ENCODE measurements at places on chromosomes 13 and 19.
A peak's percentile ranks its signal among the peaks of the same experiment; 100 is the strongest.

DNA sequence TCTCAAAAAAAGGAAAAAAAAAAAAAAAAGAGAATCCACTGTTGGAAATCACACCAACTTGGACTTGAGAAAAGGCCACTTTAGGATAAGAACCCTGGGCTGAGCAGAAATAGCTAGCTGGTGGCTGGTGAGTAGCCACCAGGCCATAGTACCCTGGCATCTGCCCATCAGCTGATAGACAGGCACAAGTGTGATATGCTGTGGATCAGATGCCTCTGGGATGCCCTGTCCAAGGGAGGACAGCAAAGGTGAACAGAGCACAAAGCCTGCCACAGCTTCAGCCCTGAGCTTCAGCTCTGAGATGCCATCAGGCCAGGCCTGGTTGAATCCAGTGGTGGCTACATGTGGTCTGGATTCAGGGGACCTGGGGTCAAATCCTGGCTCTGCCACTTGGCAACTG, 8.7 kb downstream of the SIRT2 start:
- H3K4me3 ChIP-seq = no peak overlapping the region
- no peaks in the 10 kb centered on the region for H3K4me1 ChIP-seq
- no peaks in the 10 kb centered on the region for H3K27me3 ChIP-seq
- H3K36me3 ChIP-seq = peaks cover 29% of the 10 kb centered on the region
- no peak for DNase-seq

DNA sequence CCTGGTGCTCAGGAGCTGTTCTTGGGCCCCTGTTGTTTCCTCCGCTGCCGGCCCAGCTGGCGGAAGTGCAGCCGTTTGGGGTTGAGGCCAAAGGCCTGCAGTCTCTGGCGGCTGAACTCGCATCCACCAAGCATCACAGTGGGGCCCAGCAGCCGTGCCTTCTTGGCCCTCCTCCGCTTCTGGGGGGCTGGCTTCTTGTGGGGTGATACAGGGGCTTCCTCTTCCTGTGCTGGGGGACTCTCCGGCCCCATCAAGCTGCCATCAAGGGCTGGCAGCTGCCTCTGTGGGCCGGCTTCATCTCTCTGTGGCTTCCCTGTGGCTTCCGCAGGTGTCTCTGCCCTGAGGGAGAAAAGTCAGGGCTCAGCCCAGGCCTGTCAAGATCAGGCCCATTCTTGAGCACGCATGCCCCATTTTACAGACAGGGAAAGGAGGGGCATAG, 10.3 kb downstream of the ATG4D start:
- peak overlapping the region; percentile 51 for H3K4me3 ChIP-seq
- peak overlapping the region; percentile 93 for H3K27ac ChIP-seq
- no peaks in the 10 kb centered on the region for H3K27me3 ChIP-seq
- peaks cover 54% of the 10 kb centered on the region for H3K4me1 ChIP-seq
- DNase-seq = peak; percentile 64

DNA sequence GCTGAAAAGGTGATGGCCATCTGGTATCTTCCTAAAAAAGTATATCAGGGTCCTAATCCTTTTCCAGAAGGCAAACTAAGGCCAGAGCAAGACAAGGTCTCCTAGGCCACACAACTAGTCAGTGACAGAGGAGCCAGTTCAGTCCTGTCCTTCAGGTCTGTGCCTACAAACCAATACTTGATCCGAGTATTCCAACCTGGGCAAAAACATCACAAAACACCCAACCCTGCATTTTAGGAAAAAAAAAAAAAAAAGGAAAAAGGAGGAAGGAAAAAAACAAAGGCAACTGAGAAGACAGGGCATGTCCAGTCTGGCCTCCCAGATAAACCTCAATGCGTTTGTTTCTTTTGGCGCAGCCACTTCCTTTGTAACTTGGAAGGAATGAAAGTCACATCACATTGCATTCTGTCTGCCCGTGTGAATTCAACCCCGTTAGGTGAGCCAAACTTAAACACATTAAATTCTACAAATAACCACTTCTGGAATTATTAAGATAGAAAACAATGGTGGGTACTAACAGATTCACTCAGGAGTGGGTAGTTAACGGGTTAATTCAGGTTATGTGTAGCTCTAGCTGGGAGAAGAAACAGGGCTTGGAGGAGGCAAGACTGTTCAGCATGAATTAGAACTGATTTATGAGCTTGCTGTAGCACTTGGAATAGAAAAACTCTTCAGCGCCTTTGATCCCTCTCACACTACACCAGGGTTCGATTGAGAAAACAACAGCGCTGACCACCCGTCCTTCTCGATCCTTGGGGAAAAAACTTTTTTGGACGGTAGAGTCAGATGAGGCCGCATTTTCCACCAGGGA, 43.0 kb upstream of the HNRNPA1L2 start:
- peak overlapping the region; percentile 70 for H3K4me3 ChIP-seq
- H3K27me3 ChIP-seq = peaks cover 57% of the 10 kb centered on the region
- no peak for DNase-seq
- no peaks in the 10 kb centered on the region for H3K36me3 ChIP-seq

DNA sequence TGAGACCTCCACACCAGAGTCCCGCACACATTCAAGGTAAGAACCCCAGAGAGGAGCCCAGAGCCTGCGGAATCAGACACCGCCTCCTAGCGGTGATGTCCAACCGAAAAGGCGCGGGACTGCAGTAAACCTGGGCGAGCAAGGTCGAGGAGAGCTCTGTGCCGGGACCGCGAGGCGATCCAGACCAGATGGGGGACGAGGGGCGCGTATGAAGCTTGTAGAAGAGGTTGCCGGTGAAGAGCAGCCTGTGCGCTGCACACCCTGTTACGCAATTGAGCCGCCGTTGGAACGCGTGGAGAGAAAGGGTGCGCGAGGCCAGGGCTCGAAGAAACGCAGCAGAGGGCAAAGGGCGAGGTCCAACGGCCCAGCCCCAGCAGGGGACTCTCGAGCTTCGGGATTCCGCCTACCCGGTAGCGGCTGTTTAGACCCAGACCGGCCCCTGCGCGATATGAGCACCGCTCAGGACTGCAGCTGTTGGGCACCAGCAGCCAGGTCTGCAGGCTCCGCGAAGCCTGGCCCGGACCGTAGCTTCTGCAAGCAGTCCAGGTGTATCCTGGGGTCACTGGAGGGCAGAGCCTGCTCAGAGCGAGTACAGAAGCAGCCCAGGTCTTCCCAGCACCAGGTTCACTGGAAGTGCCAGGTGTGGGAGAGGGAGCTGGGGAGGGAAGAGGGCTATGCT, 65.9 kb upstream of the ZNF599 start:
- no peaks in the 10 kb centered on the region for H3K36me3 ChIP-seq
- no peak overlapping the region for H3K27ac ChIP-seq
- peak; percentile 58 for DNase-seq
- H3K27me3 ChIP-seq = peaks cover 44% of the 10 kb centered on the region

DNA sequence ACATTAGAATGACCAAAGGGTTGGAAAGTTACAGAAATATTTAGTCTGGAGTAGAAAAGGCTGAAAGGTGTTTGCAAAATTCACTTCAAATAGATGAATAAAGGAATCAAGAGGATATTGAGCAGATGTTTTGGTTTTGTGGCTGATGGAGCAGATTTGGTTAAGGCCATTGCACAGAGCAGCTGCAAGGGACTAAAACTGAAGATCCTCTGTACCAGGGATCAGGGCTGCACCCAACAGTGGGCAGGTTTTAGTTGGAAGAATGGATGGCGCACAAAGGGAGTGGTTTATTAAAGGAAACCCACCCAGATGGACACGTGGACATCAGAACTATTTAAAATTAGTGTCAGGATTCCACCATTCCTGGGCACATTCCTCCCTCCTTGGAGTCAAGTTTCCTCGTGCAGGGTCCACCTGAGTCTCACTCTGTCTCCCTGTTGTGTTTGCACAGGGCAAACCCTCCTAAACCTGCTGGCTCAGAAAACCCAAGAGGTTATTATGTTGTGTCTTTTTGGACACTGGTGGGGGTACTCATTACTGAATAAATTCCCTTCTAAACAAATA, 9.2 kb upstream of the UBAC2 start:
- DNase-seq = no peak
- no peaks in the 10 kb centered on the region for H3K27me3 ChIP-seq
- no peak overlapping the region for H3K27ac ChIP-seq
- peaks cover 11% of the 10 kb centered on the region for H3K4me1 ChIP-seq

DNA sequence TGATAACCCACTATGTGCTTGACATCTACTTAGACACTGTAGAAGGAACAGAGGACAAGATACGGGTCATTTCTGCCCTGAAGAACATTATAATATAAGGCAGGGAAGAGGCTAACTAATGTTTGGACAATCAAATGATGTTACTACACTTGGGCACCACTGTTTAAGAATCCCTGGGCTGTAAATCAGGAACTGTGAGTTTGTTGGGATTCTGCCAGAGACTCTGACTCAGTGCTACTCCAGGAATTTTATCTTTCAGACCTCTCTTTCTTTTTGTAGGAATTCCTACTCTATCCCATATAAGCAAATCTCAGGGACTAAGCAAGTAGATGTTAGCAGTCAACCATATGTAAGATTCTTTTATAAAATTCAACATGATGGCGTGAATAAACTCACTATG, 3.1 kb upstream of the ZNF471 start:
- peaks cover 8% of the 10 kb centered on the region for H3K4me1 ChIP-seq
- DNase-seq = no peak
- H3K27ac ChIP-seq = no peak overlapping the region
- peaks cover 49% of the 10 kb centered on the region for H3K36me3 ChIP-seq
- H3K4me3 ChIP-seq = no peak overlapping the region

DNA sequence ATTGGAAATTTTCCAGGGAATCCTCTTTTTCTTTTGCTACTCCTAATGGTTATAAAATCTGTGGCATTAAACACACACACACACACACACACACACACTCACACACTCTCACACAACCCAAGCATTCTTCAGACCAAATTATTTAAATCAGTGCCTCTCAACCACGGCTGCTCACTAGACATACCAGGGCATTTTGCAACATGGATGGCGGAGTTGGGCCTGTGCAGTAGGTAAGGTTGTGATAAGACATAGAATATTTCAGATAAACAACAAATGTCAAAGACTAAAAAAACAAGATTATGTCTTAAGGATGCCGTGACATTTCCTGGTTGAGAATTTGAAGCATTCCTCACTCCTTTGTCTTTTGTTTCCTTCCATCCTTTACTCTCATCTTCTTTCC, 443.1 kb downstream of the MYO16 start:
- H3K4me3 ChIP-seq = no peak overlapping the region
- no peaks in the 10 kb centered on the region for H3K4me1 ChIP-seq
- no peaks in the 10 kb centered on the region for H3K36me3 ChIP-seq
- no peaks in the 10 kb centered on the region for H3K27me3 ChIP-seq
- no peak for DNase-seq

DNA sequence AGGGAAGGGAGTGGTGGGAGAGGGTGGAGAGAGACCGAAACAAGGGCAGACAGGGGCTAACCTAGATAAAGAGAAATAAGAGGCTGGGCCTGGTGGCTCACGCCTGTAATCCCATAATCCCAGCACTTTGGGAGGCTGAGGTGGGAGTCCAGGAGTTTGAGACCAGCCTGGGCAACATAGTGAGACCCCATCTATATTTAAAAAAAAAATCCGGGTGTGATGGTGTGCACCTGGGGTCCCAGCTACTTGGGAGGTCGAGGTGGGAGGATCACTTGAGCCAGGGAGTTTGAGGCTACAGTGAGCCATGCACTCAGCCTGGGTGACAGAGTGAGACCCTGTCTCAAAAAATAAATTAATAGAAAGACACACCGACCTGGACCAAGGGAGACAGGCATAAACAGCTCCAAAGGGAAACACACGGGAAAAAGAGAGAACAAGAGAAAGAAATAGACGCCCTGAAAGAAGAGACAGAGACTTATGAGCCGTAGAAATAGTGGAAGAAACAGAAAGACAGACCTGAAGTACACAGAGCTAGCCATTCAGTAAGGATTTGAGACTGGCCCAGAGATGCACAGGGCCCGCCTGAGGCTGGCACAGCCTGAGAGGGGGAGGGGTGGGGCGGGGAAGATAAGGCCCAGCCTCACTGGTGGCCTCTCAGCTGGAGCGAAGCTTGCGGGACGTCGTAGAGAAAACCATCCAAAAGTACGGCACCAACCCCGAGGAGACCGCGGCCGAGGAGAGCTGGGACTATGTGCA, 2.2 kb downstream of the CD37 start:
- H3K27me3 ChIP-seq = no peaks in the 10 kb centered on the region
- H3K4me1 ChIP-seq = peaks cover 60% of the 10 kb centered on the region
- DNase-seq = no peak
- H3K36me3 ChIP-seq = peaks cover 56% of the 10 kb centered on the region

DNA sequence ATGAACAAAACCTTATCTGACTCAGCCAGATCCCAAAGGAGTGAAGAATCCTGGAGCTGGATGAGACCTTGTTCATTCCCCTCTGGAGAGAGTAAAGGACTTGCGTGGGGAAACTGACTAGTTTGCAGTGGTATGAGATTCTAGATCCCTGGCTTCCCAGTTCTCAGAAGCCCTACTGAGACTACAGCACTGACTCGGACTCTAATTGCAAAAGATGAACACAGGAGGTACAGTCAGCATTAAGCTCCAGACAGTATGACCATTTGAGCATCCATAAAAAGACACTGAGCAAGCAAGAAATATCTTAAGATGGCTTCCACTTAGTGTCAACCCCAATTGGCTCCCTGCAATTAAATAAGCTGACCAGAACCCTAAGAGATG, 6.8 kb downstream of the ZC3H4 start:
- H3K4me1 ChIP-seq = peaks cover 69% of the 10 kb centered on the region
- DNase-seq = no peak
- peak overlapping the region; percentile 93 for H3K4me3 ChIP-seq
- H3K27ac ChIP-seq = peak overlapping the region; percentile 100
- H3K36me3 ChIP-seq = peaks cover 92% of the 10 kb centered on the region
- no peaks in the 10 kb centered on the region for H3K27me3 ChIP-seq

DNA sequence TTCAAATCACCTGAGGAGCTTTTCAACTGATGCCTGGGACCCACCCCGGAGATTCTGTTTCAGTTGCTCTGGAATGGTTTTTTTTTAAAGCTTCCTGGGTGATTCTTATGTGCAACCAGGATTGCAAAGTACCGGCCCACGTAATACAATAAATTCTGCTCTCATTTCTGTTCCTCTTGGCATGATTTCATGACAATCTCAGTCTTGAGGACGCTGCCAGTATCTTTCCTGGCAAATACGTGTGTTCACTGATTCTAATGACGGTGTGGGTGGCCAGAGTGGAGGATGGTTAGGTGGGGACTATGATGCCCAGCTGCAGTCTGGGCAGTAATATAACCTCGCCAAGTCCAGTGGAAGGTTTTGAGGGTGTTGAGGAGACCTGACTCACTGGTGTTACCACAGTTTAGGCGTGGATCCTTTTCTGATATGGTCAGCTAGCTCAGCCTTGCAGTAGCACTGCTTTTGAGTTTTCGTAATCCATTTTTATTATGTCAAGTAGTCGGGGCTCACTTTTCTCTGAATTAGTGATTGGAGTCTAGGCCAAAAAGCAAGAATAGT, 49.4 kb downstream of the FAM124A start:
- no peaks in the 10 kb centered on the region for H3K4me1 ChIP-seq
- H3K4me3 ChIP-seq = no peak overlapping the region
- DNase-seq = no peak
- H3K36me3 ChIP-seq = no peaks in the 10 kb centered on the region
- H3K27ac ChIP-seq = no peak overlapping the region
- H3K27me3 ChIP-seq = no peaks in the 10 kb centered on the region

DNA sequence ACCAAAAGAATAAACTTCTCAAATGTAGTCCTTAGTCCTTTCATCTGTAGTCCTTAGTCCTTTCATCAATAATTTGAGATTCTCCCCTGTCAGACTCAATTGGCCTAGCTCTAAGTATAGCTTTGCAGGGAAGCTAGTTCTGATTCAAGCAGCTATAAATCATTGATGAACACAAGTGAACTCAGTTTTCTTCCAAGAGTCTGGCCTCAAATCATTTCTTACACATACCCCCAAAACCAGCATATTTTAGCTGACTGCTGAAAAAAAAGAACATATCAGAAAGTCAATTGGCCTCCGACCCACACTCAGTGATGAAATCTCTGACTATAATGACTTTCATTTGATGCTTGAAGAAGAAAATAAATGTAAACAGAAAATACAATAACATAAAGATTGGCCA, 64.9 kb downstream of the TNFSF11 start:
- H3K27me3 ChIP-seq = peaks cover 39% of the 10 kb centered on the region
- H3K27ac ChIP-seq = no peak overlapping the region
- no peak for DNase-seq
- H3K4me3 ChIP-seq = no peak overlapping the region
- H3K4me1 ChIP-seq = no peaks in the 10 kb centered on the region
- H3K36me3 ChIP-seq = no peaks in the 10 kb centered on the region

Measured in activated T-cell treated with anti-CD3 and anti-CD28 coated beads, Interleukin-2, amount 50 U/mL, for 24 hours (primary cell).